Endothelial cell (in vitro differentiated cells): ENCODE measurements at places on chromosomes 11 and 22.

DNA sequence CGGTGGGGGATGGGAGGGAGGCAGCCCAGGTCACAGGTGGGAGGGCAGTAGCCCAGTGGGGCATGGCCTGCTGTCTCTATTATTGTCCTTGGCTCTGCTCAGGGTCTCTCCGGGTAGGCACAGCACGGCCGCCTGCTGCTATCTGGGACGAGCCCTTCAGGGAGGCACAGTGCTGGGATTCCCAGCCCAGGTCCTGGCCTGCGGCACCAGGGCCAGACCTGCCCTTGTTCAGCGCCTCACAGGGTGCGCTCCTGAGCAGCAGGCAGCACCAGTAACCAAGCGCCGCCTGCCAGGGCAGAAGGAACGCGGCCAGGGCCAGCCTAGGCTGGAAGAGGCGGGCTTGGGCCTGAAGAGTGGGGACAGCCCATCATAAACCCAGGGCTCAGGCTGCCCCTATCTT, 151.0 kb downstream of the MPPED1 start:
- no peak for DNase-seq

- DNase-seq = no peak
These were observed 6.3 kb downstream of the MS4A12 start for GRCh38 chr11:60498853-60499252.

DNA sequence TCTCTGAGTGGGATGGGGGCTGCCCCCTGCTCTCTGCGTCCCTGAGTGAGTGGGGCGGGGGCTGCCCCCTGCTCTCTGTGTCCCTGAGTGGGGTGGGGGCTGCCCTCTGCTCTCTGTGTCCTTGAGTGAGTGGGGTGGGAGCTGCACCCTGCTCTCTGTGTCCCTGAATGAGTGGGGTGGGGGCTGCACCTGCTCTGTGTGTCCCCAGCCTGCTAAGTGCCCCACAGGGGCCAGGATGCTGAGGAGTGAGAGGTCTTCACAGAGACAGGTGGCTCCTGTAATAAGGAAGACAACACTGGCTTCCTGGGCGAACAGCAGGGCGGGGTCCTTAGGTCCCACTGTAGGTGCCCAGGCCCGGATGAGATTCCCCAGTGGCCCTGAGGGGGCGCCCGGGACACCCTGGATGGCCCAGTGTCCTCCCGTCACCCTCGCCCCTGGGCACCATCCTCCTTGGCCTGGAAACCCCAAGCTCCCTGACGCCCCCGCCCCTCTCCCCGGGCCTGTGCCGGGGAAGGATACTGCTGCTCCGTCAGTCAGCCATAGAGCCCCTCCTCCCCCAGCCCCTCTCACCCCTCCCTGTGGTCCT, 3.8 kb upstream of the CCDC188 start:
- no peak for DNase-seq

GRCh38 chr11:86565801-86566312, 106.6 kb downstream of the ME3 start:
- DNase-seq = no peak

GRCh38 chr22:30228509-30229359, 17.8 kb downstream of the LIF start:
- no peak for DNase-seq

DNA sequence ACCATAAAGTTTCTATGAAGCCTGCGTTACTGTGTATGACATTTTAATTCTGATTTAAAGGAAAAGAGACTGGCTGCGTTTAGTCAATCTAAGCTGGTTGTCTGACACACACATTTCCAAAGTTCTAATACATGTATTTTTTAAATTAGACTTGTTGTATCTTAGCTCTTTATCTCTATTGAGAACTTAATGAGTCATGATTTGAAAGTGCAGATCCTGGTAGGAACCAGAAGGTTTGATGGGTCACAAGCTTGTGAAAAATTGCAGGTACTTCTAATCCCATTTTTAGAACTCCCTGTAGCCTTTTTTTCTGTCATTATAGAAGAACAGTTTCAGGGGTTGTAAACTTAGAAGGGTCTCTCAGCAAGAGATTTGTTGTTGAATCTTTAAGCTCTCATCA, 210.3 kb downstream of the DDX10 start:
- DNase-seq = no peak

DNA sequence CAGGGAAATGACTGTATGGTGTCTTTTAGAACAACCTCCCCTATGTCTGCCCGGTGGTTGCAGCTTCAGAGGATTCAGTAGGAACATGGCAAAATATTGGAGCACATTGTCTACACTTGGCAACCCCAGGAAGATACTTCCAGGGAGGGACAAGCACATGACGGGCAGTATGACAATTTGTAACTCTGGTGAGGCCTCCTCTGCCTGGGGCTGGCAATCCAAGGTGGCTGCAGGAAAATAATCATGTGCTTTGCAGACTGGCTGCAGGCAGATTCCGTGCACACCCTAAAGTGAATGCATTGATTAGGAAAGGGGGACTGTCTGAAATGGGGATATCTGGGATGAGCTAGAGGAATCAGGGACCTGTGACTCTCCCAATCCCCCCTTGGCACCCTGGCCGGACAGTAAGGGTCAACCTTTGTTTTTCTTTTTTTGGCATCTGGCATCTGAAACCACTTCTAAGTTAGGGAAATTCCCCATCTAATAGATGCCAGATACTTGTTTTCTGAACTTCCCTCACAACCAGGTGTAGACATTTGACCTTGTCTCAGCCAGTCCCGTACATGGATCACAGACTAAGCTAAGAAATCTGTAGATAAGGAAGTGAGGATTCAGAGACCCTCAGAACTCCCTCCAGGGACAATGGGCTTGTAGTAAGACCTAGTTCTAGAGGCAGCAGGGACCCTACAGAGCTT, 10.5 kb upstream of the PHOX2A start:
- no peak for DNase-seq

- no peak for DNase-seq
These were observed 48.5 kb downstream of the OR4D9 start for GRCh38 chr11:59559886-59560285.

DNA sequence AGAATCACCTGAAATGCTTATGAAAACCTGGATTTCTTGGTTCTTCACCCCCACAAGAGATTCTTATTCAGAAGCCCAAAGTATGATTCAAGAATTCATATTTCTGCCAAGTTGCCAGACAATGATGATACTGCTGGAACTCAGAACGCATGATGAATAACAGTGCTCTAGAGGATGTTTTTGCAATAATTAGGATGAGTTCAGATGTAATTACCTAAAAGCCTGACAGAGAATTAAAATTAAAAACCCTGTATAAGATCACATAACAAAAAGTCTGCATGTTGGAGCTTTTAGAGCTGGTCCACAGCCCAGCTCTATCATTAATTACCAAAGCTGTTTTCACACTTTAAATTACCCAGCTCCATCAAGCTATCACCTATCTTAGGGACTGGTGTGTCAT, 211.8 kb downstream of the LUZP2 start:
- DNase-seq = no peak

- no peak for DNase-seq
These were observed 3.5 kb upstream of the ZP1 start for GRCh38 chr11:60863550-60864521.
